ENCODE measurements at places on chromosomes 4 and X. TPM values are rescaled to one million over a fixed set of nuclear protein-coding genes. Genes with fewer than 3 reads are reported as not detected.
A peak's percentile ranks its signal among the peaks of the same experiment; 100 is the strongest.

- DNase-seq: no peak
Measured at GRCh38 chr4:25123236-25123635, 37.0 kb downstream of the SEPSECS start.

DNA sequence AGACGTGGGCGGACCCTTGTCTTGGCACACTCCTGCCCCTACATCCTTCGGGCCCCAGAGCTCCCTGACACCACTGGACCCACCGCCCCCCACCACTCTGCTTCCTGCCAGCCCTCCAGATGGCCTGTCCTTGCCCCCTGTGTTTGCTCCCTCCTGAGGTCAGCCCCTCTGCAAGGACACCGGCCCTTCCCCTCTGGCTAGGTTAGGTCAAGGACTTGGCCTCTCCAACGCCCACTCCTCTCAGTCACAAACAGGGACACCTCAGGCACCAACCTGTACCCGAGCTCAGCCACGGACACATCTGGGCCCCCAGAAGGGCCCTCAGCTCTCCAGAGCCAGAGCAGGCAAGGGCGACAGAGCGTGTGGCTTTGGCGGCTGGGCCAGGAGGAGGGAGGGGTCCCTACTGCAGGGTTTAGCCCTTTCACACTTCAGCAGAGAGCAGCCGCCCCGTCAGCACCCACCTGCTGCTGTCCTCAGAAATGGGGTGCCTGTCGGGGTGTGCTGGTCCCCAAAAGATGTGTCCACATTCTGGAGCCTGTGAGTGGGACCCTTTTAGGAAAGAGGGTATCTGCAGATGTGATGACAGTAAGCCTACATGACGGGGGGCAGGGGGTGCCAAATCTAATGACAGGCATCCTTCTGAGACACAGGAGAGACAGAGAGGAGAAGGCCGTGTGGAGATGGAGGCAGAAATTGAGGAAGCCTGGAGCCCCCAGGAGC lies 23.5 kb upstream of the DUSP9 start:
- no peak for DNase-seq

GRCh38 chr4:54958236-54958635 lies 167.2 kb downstream of the KDR start:
- no peak for DNase-seq

- peak; percentile 34 for DNase-seq
Measured at GRCh38 chrX:124332481-124333424, at the start of gene TEX13D. Gene TEX13D (plus strand): TSS chrX:124332660. CDS start chrX:124332918, 258 bp downstream.

- no peak for DNase-seq
Measured at GRCh38 chr4:152189451-152190179, 346.3 kb downstream of the FBXW7 start.

DNA sequence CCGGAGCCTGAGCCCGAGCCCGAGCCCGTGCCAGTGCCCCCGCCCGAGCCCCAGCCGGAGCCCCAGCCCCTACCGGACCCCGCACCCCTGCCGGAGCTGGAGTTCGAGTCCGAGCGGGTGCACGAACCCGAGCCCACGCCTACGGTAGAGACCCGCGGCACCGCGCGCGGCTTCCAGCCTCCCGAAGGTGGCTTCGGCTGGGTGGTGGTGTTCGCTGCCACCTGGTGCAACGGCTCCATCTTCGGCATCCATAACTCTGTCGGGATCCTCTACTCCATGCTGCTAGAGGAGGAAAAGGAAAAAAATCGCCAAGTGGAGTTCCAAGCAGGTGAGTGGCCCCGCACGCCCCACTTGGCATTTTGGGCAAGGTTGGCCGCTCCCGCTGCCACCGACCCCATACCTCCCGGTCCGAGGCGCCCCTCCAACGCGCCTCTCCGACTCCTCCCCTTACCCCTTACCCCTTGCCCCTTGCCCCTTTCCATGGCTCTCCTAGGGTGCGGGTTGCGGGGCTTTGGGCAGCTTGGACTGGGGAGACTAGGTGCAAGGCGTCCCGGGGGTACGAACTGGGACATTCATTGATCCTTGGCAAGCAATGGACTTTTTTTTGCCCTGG lies 553 bp downstream of the SLC16A2 start:
- DNase-seq: peak; percentile 13

- no peak for DNase-seq
Measured at GRCh38 chr4:139581096-139581495, 25.1 kb upstream of the SETD7 start.

GRCh38 chrX:143615851-143616250 lies 20.1 kb downstream of the SLITRK4 start:
- no peak for DNase-seq

DNA sequence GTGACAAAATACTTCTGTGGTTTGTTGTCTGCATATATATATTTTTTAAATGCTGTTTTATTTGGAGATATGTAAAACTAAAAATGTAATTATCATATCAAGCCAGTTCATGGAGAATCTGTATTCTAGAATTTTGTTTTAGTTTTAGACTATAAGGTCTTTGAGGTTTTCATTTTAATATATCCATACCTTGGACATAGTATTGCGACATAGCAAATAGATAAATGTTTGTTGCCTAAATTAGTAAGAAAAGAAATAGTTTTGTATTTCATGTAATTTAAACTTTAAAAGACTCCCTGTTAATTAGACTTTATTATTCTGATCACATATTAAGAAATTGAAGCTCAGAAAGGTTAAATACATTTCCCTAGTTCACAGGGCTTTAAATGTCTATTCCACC lies 472.9 kb downstream of the GBA3 start:
- DNase-seq: no peak

DNA sequence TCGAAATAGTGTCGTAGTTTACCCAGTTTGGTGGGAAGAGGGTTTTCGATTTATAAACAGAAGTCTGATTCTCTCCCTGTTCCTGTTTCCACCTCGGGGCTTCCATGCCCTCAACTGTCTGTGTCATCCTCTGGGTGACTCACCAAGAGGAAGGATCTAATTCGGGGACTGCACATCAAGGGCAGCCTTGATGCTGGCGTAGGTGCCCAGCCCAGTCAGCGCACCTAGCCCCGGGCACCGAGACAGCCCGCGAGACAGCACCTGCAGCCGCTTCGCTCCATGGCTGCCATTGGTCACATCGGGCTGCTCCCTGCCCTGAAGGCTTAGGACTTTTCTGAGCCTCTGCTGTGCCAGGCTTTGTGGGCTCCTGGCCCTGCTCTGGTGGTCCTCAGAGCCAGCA lies 7.7 kb downstream of the ABCD1 start:
- no peak for DNase-seq

DNA sequence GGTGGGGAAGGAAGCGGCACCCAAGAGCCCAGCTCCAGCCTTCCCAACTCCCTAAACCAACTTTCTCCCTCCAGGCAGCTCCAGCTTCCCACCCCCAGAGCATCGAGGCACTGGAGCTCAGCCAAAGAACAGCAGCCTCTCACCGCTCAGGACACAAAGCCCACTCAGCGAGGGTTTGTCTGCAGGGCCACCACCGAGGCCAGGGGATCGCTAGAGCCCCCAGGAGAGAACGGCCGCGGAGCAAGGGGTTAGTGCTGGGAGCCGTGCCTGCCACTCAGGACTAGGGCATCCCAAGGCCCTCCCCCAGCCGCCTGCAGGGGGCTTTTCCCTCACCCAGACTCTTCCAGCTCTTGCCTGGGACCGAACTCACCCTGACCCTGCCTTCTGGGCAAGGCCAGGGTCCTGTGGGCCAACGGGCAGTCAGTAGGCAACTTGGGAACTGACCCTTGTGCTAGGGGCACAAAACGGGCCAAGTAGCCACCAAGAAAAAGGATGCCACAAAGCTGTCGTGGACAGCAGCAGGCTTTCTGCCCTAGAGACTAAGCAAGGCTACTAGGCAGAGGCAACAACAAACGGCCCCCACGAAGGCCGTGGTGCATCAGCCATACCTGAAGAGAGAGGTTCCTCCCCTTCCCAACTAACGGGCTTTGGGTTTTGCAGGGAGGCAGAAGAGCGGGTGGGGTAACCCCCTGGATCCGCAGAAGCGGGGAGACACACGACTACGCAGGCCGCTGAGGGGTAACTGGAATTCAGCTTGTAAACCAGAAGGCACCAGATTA lies 2.3 kb downstream of the HCFC1 start:
- DNase-seq: no peak

DNA sequence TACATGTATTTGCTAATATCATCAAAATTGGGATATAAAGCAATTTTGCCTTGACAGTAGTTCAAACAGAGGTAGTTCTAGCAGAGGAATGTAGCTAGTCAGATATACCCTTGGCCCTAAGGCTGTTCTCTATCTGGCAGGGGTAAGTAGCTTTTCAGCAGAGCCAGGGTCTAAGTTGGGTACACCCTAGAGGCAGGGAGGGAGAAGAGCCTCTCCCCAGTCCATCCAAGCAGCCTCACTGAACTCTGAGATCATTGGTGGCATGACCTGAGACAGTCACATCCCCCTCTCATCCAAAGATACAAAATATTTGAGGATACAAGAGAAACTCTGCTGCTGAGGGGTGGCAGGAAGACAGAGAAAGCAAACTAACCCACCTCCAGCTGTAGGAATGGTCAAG lies 343.7 kb downstream of the DHX15 start:
- no peak for DNase-seq

GRCh38 chr4:158538176-158538575 lies 16.5 kb downstream of the RXFP1 start:
- DNase-seq: no peak

- peak; percentile 18 for DNase-seq
Measured at GRCh38 chr4:153792618-153793247, 3.9 kb upstream of the SFRP2 start.

DNA sequence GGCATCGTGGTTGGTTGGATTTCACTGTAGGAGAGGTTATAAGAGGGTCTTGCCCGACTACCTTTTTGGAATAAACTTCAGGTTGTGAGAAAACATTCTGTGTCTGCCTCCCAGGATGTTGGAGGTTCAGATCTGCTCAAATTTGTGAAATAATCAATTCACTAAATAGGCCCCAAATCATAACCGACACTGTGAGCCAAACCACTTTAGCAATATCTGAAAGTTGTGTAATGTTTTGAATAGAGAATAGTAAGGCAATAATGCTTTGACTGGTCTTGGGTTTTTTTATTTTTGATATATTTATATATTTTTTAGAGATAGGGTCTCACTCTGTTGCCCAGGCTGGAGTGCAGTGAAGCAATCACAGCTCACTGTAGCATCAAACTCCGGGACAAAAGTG lies 131.2 kb downstream of the GLRA3 start:
- no peak for DNase-seq

GRCh38 chr4:1030559-1030958 lies 19.1 kb downstream of the FGFRL1 start:
- no peak for DNase-seq

GRCh38 chrX:42948723-42949657 lies 171.0 kb upstream of the PPP1R2C start:
- DNase-seq: no peak

DNA sequence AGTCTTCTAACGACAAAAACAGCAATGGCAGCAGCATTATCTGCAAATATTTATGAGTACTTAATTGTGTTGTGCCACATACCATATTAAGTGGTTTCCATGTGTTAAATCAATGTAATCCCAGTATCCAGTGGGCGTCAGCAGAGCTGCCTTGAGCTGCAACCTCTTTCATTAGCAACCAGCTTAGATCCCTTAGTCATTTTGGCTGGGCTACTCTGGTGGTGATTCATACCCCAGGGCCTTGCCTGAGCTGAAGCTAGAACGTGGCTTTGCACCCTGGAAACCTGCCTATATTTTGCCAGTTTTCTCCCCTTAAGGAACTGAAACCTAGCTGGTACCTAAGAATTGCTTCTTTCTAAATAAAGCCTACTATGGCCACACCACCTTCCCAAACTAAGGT lies 474.3 kb upstream of the FTHL17 start:
- DNase-seq: peak; percentile 13

- DNase-seq: peak; percentile 26
Measured at GRCh38 chrX:124646403-124646802, 300.0 kb downstream of the SH2D1A start.

GRCh38 chrX:10167573-10167972 lies 10.8 kb downstream of the CLCN4 start:
- DNase-seq: no peak

- DNase-seq: no peak
Measured at GRCh38 chrX:20789103-20789502, 522.4 kb upstream of the RPS6KA3 start.

- no peak for DNase-seq
Measured at GRCh38 chr4:1660948-1661677, 23.0 kb downstream of the FAM53A start.

- DNase-seq: no peak
Measured at GRCh38 chrX:136063340-136064079, 78.3 kb downstream of the SLC9A6 start.

DNA sequence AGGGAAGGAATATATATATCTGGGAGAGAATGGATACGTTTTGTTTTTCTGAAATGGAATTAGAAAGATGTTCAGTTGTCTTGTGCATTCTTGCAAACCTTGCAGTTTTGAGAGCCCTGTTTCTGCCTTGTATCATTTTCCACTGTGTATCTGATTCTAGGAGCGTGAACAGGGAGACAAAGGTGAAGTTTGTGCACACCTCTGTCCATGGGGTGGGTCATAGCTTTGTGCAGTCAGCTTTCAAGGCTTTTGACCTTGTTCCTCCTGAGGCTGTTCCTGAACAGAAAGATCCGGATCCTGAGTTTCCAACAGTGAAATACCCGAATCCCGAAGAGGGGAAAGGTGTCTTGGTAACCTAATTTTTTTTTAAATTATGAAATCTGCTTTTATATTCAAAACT lies 17.7 kb downstream of the PGM2 start:
- DNase-seq: no peak

DNA sequence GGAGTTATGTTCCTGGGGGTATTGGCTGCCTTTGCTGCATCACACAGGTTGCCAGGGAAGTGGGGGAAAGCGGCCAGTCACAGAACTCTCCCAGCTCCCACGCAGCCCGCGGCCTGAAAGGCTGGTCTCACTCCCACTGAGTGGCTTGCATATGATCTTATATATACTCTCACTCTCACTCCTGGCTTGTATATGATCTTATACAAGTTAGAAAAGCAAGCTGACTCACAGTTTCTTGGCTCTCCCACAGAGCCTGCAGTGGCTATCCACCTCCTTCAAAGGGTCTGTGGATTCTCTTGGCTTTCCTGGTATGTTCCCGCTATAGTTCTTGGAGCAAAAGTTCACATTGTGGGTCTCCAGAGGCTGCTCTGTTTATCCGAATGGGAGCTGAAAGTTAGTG lies 833.5 kb upstream of the GALNTL6 start:
- DNase-seq: no peak

DNA sequence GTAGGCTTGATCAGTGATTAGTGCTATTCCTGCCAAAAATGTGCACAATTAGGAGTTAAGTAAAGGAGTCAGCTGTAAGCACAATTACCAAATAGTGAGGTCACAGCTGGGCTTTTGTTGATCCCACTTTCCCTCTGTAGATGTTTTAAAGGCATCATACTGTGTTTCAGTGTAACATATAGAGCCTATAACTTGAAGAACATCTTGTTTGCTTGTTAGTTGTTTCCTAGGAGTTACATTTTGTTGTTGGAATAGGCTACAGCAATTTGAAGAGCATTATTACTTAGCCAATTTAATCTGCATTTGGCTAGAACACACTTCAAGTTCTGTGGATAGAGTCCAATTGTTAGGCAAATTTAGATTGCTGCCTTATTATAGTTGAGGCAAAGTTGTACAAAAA lies 210.7 kb upstream of the MAD2L1 start:
- DNase-seq: no peak

GRCh38 chrX:37712458-37712857 lies 26.9 kb downstream of the XK start:
- DNase-seq: no peak

The CASK gene
- polyA plus RNA-seq: 9.6 TPM

The KCTD8 gene
- polyA plus RNA-seq: not detected

The AMELX gene
- polyA plus RNA-seq: not detected

The SEL1L3 gene
- polyA plus RNA-seq: 1.3 TPM

The LGI2 gene
- polyA plus RNA-seq: 0.08 TPM

The MRFAP1L1 gene
- polyA plus RNA-seq: 79.0 TPM

The L1CAM gene
- polyA plus RNA-seq: 0.36 TPM

The PAGE2B gene
- not detected for polyA plus RNA-seq

The COL4A6 gene
- polyA plus RNA-seq: 0.18 TPM

The PLXNB3 gene
- 0.35 TPM for polyA plus RNA-seq

The PDLIM3 gene
- 2,553 TPM for polyA plus RNA-seq

The PDCL2 gene
- not detected for polyA plus RNA-seq

The TBC1D8B gene
- 0.21 TPM for polyA plus RNA-seq
